ENCODE measurements at places on chromosomes 7 and 10. TPM values are rescaled to one million over a fixed set of nuclear protein-coding genes. Genes with fewer than 3 reads are reported as not detected.

DNA sequence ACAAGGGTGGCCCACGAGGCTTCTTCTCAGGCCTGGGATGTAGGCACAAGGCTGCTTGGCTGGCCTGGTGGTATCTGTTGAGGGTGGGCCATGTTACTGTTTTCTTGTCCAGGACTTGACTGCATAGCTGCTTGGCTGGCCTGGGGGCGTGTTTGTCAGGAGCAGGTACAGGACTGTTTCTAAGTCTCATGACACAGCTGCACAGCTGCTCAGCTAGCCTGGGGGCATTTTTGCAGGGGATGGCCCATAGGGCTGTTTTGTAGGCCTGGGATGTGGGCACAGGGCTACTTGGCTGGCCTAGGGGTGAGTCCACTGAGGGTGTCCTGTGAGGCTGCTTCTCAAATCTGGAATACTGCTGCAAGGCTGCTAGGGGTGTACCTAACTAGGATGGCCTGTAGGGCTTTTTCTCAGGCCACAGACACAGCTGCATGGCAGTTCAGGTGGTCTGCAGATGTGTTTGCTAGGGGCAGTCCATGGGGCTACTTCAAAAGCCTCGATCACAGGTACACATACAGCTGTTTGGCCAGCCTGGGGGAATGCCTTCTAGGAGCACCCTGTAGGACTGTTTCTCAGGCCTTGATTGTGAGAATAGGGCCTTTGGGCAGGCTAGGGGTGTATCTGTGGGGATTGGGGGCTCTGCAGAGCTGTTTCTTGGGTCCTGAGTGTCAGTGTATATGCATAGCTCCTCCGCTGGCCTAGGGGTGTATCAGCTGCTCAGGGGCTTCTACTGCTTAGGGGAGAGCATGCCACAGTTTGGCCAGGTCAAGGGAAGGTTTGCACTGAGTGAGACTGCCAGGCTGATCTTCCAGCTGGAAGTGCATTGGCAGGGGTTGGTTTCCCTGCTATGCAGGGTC is 26.6 kb upstream of the PLA2G12B start:
- H3K36me3 ChIP-seq, result no peaks in the 10 kb centered on the region
- no peak overlapping the region for H3K27ac ChIP-seq
- no peak overlapping the region for H3K4me3 ChIP-seq
- DNase-seq, result no peak

DNA sequence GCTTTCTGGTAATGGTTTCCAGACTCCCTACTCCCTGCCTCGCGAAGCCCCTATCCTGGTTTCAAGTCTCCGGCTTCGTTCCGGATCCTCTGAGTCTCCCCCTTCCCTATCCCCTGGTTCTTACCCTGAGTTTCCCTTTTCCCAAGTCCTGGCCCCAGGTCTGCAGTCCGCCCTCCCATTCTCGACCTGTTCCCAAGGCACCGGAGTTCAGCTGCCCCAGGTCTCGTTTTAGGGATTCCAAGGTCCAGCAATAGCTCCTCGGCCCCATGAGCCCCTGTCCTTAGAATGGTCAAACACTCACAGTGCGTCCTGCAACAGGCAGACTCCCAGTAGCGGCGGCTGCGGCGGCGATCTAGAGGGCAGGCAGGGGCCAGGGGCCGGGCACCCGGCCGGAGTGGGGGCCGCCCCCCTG is 274 bp downstream of the PITX3 start:
- H3K27ac ChIP-seq, result no peak overlapping the region
- H3K4me1 ChIP-seq, result peaks cover 4% of the 10 kb centered on the region
- H3K4me3 ChIP-seq, result peak overlapping the region; percentile 38

- H3K27ac ChIP-seq, result no peak overlapping the region
- no peaks in the 10 kb centered on the region for H3K36me3 ChIP-seq
- no peaks in the 10 kb centered on the region for H3K4me1 ChIP-seq
- no peak overlapping the region for H3K4me3 ChIP-seq
- no peaks in the 10 kb centered on the region for H3K27me3 ChIP-seq
Measured at GRCh38 chr7:139976838-139977656, 85.7 kb downstream of the PARP12 start.

SAP25 gene
- total RNA-seq, result 1.1 TPM

MRLN gene
- total RNA-seq, result 2.1 TPM

All from pancreas (tissue), 10 donors.